ENCODE measurements at places on chromosomes 16 and 17.

DNA sequence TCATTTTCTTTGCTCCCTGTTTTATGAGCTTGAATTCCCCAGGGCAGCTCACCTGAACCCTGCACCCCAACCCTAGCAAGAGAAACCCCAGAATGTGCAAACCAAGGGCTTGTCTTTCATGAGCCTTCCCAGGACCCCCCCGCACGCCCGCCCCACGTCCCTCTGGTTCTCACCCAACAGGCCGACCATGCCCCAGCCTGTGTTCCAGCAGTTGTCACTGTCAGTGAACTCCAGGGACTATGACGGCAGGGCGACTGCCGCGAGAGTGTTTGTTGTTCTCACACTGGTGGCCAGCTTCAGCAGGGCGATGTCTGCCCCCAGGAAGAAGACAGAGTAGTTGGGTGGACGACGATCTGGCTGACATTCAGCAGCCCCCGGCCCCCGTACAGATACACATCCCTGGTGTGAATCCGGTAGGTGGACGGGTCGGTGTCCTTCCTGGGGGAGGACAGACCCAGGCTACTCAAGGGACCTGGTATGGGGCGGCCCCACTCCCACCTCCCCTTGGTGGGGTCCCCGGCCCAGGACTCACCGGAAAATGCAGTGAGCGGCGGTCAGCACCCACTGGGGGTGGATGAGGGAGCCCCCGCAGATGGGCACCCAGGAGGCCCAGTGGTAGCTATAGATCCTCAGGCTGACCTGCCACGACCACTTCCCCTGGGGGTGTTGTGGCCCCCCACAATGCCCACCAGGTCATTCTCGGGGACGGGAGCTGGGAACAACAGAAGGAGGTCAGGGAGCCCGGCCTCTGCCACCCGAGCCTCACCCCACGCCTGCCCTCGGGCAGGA, 20.1 kb downstream of the TPSD1 start:
- no peak for DNase-seq

DNA sequence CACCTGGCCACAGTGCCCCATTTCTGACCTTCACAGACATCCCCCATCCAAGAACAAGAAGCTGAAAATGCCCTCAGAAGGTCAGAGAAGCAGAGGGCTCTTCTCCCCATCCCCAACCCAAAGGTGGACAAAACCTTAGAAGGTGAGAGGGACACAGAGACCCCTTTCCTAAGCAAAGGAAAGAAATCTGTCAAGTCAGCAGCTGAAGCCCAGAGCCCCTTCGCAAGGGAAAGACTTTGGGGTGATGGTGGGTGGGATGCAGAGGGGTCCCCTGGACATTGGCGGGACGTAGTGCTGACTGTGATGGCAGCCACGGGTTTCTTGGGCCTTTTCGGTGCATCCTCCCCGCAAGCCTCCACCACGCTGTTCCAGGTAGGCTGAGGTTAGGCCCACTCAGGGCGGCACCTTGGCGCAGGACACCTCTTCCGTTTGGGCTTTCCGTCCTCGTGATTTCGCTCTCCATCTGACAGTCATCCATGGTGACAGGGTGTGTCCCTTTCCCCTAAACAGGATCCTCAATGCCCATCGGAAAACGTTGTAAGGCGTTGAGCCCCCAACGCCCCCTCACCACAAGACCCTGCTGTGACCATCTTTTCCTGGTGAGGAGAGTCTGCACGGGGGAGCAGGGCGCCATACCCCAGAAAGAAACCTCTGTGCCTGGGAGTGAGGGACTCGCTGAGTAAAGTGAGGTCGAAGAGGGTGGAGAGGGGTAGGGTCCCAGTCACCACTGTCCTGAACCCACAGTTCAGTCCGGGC, 10.7 kb upstream of the GSDMA start:
- no peak for DNase-seq

- no peak for DNase-seq
Observed at GRCh38 chr17:38572669-38573365, 32.9 kb downstream of the SRCIN1 start.

- no peak for DNase-seq
Observed at GRCh38 chr16:924063-924462, 46.7 kb downstream of the LMF1 start.

DNA sequence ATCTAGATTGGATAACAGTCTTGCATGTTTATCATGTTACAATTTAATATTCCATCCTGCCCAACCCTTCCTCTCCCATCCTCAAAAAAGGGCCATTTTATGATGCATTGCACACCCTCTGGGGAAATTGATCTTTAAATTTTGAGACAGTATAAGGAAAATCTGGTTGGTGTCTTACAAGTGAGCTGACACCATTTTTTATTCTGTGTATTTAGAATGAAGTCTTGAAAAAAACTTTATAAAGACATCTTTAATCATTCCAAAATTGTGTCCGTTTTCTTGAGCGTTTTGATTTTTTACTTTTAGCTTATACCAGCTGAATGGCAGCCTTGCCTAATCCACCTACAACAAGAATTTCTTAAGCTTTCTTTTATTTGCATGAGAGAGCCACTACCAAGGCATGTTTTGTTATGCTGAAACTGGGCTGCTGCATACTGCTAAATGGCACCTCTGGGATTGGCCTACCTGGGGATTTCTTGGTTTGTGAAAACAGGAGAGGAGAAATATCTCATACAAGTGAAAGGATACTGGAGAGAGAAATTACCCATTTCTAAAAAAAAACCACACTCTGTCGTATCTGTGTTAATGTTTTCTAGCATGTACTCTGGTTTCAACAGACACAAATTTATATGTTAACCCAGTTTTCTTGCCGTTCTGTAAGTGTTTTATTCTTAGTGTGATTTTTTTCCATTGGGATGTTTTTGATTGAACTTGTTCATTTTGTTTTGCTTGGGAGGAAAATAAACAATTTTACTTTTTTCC, 52.2 kb downstream of the TUBD1 start:
- no peak for DNase-seq

DNA sequence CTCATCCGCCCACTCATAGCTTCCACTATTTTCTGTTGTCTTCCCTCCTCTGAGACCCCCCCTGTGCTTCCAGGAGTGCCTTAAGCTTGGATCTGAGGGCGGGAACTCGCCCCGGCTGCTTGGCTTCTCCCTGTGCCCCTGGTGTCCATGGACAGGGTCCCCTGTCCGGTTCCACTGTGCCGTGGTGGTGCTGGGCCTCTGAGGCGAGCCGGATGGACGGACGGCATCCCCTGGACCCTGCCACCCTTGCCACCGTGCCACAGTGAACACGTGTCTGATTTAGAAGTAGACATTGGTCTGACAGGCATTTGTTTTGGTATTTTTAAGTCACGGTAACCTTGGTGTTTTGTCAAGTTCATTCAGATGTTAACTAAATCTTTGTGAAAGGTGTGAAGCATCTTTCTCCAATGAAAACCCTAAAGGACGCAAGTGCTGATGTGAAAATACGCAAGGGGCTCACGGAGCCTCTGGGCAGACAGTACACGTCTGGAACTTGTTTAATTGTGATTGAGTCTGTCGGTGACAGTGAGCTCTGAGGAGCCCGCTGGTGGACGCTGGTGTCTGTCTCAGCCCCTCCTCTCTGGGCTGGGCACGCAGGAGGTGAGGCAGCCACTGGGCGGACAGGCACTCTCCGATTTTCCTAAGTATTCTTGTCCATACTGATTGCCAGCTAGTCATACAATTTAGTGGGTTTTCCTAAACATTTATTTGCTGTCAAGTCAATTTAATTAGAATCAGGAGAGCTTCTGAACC, 26.3 kb downstream of the ZNF750 start:
- no peak for DNase-seq

DNA sequence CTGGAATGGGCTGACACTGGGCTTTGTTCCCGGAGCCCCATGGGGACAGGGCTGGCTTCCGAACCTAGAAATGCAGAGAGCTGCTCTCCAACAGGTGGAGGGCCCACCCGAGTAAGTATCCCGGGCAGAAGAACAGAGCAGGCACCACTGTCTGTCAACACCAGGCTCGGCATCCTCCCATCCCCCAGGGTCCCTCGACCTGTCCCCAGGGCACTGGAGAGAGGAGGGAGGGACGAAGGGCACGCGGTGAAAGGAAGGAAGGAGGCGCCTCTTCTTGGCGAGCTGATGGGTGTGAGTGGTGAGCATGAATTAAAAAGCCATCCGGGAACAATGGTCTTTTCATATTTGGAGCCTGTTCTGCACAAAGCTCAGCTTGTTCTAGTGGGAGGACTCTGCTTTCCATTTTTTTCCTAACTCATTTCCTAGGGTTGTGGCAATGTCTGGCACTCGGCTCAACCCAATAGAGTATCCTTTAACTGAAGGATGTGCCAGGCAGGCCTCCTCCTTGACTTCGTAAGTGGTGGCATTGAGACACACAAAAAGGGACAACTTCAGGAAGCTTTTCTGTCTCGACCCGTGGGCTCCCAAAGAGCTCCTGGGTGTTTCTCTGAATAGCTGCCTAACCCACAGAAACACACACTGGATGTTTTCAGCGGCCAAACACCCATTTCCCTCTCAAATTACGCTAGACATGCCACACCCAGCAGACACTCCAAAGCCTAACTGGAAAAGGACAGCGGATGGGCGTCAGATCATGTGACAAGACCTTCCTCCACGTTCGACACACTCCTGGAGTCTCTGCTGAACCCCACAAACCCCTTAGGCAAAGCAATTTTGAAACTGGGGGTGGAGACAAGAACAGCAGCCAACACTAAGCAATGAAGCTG, 47.7 kb downstream of the ZFHX3 start:
- no peak for DNase-seq

DNA sequence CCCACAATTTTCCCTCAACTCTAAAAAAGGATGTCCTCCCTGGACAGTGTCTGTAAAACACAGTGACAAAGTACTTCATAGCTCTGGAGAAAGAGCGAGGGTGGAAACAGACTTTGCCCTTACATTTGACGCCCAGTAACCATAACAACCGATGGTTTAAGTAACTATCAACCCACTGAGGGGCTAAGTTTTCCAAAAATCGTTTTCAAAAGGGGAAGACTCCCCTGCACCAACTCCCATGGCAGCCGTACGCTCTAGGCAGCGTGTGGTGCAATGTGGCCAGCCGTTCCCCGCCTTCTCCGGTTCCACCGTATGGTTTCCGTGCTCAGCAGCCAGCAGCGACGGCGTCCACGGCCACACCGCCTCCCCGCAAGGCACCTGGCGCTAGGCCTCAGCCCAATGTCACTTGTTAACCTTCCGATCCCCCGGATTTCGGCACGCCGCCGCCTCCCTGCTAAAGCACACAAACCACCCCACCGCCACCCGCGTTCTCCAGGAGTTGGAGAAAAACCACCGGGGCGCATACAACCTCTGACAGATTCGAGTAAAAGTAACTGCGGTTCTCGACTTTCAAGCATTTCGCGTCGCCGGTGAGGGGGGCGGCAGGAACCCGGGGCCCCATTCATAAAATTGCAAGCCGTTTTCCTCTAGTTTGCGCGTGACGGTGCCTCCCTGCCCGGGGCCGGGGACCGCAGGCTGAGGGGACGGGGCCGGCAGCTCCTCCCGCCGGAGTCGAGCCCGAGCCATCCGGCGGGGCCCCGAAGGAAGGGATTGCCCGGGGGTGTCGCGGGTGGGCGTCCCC, 661 bp downstream of the TEX2 start:
- peak; percentile 62 for DNase-seq

DNA sequence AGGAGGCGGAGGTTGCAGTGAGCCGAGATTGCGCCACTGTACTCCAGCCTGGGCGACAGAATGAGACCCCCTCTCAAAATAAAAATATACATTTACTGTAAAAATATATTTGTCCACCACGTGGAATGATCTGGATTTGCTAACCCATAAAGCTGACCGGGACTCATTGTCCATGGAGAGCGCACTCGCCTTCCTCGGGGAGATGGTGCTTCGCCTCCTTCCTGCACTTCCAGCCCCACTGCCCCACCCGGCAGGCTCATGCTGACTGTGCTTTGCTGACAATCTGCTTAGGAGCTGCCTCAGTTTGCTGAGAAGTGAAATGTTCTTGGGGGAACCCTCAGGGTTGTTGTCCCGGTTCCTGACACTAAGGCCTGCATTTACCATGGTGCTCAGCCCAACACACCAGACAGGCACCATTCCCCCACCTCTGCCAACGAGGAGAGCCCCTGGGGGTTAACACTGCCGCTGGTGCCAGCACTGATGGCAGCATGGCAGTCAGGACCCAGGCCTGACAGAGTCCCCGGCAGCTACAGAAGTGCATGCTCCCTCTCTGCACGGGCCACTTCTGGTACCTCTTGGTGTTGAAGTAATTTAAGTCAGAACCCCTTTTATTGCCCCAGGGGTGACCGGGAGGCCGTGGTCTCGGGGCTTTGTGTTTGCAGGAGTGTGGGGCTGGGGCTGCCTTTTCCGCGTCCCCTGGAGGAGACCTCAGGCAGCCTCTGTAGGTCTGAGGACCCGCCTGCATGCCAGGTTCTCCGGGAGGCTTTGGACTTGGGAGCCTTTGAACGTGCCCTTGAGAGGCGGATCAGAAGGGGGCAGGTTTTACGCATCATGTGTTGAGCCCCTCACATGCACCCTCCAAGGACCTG, 2.5 kb downstream of the NUBP2 start:
- DNase-seq, result no peak

DNA sequence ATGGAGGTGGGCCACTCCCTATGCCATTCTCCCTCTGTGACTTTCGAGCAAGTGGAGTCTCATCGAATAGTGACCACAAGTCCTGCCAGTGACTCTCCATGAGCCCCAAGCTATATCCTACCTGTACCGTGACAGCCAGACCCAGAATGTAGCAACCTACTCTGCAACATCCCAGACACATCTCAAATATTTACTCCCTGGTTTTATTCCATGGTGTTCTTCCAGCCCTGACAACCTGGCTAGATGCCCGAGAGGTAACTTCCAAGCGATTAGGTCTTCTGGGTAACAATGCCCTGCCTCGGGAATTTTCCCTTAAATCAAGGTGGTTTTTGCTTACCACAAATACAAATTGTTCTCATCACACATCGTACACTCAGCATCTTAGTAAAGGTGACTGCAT, 211.7 kb downstream of the ZFHX3 start:
- no peak for DNase-seq

DNA sequence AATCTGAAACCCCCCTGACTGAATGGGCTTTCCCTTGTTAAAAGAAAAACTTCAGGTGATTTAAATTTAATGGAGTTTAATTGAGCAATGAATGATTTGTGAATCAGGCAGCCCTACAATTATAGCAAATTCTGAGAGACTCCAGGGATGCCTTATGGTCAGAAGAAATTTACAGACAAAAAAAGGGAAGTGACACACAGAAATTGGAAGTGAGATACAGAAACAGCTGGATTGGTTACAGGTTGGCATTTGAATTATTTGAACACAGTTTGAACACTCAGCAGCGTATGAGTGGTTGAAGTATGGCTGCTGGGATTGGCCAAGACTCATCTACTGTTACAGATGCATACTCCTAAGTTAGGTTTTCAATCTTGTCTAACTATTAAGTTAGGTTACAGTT, 19.0 kb upstream of the CPHXL start:
- no peak for DNase-seq

GRCh38 chr17:70268383-70268782, 99.1 kb downstream of the KCNJ2 start:
- no peak for DNase-seq

DNA sequence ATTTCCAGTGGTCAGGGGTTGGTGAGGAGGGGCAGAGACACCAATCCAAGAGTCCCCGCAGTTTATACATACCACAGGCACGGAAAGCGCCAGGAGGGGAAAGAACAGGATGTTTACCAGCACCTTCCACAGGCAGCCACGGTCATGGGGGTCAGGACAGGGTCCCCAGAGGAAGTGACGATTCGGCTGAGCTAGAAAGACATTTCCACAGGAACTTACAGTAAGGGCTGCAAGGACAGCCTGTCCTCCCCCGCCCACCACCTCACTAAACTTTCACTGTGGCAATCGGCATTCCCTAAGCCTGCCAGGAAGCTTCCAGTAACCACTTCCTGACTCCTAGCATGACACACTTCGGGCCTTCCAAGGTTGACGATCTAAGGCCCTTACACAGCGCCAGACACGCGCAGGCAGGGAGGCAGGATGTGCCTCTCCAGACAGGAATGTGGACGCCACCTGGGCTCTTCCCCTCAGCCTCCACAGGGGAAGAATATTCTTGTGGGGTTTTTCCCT, 1.2 kb upstream of the MT2A start:
- DNase-seq, result no peak
